ENCODE measurements at places on chromosomes 11 and 22.

DNA sequence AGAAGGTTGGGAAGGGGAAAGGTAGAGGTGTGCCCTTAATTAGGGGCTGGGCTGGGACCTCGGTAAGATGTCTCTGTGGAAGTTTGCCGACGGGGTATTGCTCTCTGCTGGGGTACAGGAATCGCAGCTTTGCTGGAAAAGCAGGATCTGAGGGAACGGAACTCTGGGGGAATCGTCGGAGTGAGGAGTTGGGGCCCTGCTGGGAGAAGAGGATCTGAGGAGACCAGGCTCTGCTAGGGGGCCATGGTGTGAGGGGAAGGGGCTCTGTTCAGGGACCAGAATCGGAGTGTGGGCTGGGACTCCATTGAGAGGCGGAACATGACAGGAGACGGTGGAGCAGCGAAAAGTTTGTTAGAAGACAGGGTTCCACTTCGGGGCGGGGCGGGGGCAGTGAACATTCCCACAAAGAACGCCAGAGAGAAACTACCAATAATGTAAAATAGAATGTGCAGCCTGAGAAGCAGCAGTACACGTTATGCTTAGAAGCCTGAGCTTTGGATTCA lies 456 bp downstream of the AAMDC start:
- no peaks in the 10 kb centered on the region for H3K27me3 ChIP-seq
- no peak for DNase-seq
- no peaks in the 10 kb centered on the region for H3K36me3 ChIP-seq
- H3K4me3 ChIP-seq = peak overlapping the region; percentile 91
- peaks cover 34% of the 10 kb centered on the region for H3K4me1 ChIP-seq

GRCh38 chr11:9060700-9061111 lies 30.7 kb downstream of the SCUBE2 start:
- no peaks in the 10 kb centered on the region for H3K36me3 ChIP-seq
- H3K27me3 ChIP-seq = no peaks in the 10 kb centered on the region
- no peak overlapping the region for H3K4me3 ChIP-seq
- H3K27ac ChIP-seq = no peak overlapping the region
- H3K4me1 ChIP-seq = no peaks in the 10 kb centered on the region

GRCh38 chr11:65119670-65119995 lies 2.1 kb upstream of the ZNHIT2 start:
- no peak overlapping the region for H3K4me3 ChIP-seq
- no peak for DNase-seq
- no peaks in the 10 kb centered on the region for H3K27me3 ChIP-seq
- H3K27ac ChIP-seq = no peak overlapping the region
- peaks cover 35% of the 10 kb centered on the region for H3K36me3 ChIP-seq

DNA sequence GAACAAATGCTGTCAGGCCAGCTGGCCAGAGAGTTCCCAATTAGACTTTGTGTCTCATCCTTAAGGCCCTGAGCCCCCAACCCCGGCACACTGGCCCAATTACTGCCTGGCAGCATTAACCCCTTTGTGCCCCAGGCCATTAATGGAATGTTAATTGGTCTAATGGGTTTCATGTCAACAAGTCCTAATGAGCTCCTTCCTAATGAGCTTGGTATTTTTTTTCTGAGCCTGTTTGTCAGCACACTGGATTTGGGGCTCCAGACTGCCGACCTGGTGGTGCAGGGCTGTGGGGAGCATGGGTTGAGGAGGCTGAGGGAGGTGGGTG lies 148.8 kb downstream of the FEZ1 start:
- no peaks in the 10 kb centered on the region for H3K27me3 ChIP-seq
- no peak for DNase-seq
- H3K36me3 ChIP-seq = no peaks in the 10 kb centered on the region
- no peaks in the 10 kb centered on the region for H3K4me1 ChIP-seq
- H3K4me3 ChIP-seq = no peak overlapping the region

DNA sequence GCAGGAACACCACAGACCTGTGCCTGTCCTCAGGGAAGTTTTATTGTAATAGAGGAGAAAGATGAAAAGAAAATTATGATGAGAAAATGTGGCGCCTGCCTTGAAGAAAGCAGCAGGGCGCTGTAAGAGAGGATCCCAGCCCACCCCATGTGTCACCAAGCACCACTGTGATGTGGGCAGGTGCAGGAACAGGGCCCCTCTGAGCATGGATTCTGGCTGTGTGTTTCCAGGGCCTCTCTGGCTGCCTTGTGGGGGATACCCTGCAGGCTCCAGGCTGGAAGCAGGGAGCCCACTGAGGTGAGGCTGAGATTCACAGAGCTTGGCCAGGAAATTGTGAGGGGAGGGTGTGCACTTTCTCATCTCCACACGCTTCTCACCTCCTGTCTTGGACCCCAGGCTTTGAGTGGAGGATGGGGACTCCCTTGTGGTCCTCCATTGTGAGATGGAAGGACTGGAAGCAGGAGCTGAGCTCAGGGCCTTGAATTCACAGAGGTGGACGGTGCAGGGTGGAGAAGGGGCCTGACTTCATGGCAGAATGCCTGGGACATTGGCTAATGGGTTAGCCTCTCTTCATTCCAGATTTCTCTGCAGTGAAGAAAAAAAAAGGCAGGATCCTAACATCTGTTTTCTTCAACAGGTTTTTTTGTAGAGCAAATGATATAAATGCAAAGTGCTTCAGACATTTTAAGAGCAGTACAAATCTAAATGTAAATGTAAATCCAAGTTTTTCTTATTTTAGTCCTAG lies 246.6 kb upstream of the B3GAT1 start:
- DNase-seq = no peak
- H3K4me1 ChIP-seq = peaks cover 4% of the 10 kb centered on the region
- no peaks in the 10 kb centered on the region for H3K27me3 ChIP-seq
- no peaks in the 10 kb centered on the region for H3K36me3 ChIP-seq

GRCh38 chr11:118370774-118371173 lies 11.4 kb downstream of the UBE4A start:
- no peak overlapping the region for H3K27ac ChIP-seq
- no peak for DNase-seq
- H3K27me3 ChIP-seq = no peaks in the 10 kb centered on the region
- H3K4me3 ChIP-seq = no peak overlapping the region
- H3K36me3 ChIP-seq = peaks cover 70% of the 10 kb centered on the region

DNA sequence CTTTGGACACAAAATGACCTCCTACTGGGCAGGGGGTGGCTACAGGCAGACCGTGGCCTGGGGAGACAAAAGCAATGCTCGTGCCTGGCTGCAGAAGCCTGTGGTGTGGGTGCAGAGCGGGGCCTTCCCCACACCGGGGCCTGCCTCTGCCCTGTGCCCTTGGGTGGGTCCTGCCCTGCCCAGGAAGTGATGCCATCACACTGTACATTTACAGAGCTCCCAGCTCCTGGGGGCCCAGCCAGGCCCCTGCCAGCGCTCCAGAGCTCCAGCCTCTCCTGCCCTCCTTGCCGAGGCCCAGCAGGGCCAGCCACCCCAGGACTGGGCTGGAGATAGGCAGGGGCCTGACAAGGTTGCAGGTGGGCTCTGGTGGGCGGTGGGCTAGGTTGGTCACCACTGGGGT lies 40.1 kb downstream of the MUC5B start:
- H3K27ac ChIP-seq = peak overlapping the region; percentile 75
- H3K4me1 ChIP-seq = peaks cover 15% of the 10 kb centered on the region
- no peak for DNase-seq
- no peaks in the 10 kb centered on the region for H3K27me3 ChIP-seq
- no peaks in the 10 kb centered on the region for H3K36me3 ChIP-seq

DNA sequence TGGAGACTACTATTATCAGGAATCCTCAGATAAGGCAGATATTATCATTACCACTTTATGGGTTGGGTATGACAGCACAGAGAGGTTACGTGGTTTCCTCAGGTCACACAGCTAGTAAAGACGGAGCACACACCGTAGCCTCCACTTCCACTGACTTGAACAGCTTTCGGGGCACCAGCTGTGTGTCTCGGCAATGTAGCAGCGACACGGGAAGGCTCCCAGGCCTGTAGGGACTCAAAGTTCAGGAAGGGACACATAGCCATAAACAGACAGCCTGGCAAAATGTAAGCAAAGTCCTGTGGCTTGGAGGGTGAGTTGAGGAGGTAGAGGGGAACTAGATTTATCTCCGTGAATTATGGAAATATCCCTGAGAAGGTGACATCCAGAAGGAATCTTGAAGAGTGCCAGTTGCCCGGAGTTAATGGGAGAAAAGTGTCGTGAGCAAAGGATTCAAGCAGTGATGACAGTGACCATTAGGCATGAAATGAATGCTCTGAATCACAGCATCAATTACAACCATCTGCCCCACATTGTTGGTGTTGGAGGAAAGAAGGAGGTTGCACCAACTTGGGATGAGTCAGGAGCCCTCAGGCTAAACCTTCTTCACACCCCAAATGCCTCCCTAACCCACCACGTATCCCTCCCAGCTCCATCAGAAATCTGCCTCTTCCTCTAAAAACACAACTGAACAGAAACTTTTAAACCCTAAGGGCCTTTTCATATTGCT lies 106.7 kb upstream of the ASPHD2 start:
- no peaks in the 10 kb centered on the region for H3K36me3 ChIP-seq
- H3K4me3 ChIP-seq = no peak overlapping the region
- no peaks in the 10 kb centered on the region for H3K27me3 ChIP-seq

- no peaks in the 10 kb centered on the region for H3K4me1 ChIP-seq
- no peak overlapping the region for H3K27ac ChIP-seq
- no peak overlapping the region for H3K4me3 ChIP-seq
- peaks cover 5% of the 10 kb centered on the region for H3K27me3 ChIP-seq
Observed at GRCh38 chr22:45504373-45505341, 2.0 kb downstream of the FBLN1 start.

DNA sequence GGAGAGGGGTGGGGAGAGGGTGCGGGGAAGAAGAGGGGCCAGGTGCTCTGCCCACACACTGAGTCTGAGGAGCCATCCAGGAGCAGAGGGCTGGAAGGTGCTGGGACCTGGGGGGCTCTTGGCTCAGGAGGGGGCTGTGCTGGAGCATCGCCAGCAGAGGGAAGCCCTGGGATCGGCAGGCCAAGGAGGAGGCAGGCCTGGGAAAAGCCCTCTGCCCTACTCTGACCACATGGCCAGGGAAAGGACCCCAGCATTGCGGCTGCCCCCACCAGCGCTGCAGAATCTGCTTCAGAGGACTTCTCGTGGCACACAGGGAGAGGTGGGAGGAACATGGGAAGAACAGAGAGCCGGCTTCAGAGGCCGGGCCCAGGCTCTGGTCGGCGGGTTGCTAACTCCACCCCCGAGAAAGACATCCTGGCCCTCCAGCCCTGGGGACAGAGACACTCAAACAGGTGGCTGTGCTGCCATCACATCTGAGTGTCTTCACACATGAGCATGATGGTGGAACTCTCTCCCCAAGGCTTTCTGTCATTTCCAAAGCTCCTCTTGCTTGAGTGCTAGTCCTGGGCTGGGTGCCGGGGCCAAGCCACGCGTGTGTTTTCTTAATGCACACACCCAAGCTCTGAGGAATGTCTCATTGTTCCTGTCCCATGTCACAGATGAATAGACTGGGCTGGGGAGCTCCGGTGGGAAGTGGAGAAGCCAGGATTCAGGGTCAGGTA lies 1378.0 kb downstream of the BRD1 start:
- no peaks in the 10 kb centered on the region for H3K36me3 ChIP-seq
- no peaks in the 10 kb centered on the region for H3K4me1 ChIP-seq
- no peak overlapping the region for H3K27ac ChIP-seq
- H3K27me3 ChIP-seq = no peaks in the 10 kb centered on the region

GRCh38 chr22:25120761-25121212 lies 78.9 kb upstream of the CRYBB3 start:
- no peaks in the 10 kb centered on the region for H3K27me3 ChIP-seq
- H3K4me1 ChIP-seq = no peaks in the 10 kb centered on the region
- H3K36me3 ChIP-seq = no peaks in the 10 kb centered on the region
- H3K27ac ChIP-seq = no peak overlapping the region
- H3K4me3 ChIP-seq = no peak overlapping the region

DNA sequence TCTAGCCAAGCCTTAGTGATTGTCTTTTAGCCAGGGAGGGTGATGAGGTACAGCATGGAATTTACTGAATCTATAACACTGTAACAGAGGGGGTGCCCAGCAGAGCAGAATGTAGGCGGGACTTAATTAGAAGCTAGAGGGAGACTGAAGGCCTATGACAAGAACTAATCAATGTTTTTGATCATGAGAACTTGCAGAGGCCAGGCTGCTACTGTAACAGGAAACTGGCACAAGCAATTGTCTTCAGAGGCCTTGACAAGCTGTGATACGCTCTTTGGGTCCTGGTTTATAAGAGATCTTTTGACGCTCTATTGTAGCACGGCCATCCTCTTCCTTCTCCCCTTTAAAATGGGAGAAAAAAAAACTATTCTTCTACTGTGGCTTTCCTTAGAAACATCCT lies 1297.3 kb downstream of the JRKL start:
- no peaks in the 10 kb centered on the region for H3K36me3 ChIP-seq
- H3K27me3 ChIP-seq = no peaks in the 10 kb centered on the region
- DNase-seq = no peak
- H3K4me3 ChIP-seq = no peak overlapping the region
- no peak overlapping the region for H3K27ac ChIP-seq
- H3K4me1 ChIP-seq = no peaks in the 10 kb centered on the region

GRCh38 chr11:133227632-133228111 lies 304.6 kb downstream of the OPCML start:
- H3K4me3 ChIP-seq = no peak overlapping the region
- H3K36me3 ChIP-seq = no peaks in the 10 kb centered on the region
- H3K4me1 ChIP-seq = no peaks in the 10 kb centered on the region
- DNase-seq = no peak

DNA sequence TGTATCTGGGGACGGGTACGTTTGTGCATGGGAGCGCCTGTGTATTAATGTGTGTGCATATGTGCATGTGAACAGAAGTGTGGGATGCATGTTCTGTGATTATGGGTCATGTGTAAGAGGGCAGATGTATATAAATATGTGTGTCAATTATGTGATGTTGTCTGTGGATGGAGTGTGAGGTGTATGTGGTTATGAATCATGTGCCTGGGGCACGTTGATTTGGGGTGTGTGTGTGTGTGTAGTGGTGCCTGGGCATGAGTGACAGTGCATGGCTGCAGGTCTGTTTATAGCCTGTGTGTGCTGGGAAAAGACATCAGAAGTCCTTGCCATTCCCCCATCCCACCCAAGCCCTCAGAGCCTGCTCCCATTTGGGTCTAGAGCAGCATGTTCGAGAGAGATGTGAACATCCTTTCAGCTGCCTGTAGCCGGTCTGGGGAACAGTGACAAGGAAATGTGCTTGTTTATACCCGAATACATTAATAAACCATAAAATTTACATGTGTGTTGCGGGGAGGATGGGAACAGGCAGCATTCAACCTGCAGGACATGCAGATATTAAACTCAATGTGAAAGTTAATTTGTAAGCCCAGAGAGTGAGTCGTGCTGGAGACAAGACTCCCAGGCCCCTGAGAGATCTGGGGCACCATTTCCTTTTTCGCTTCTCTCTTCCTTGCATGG lies 129.0 kb downstream of the NECTIN1 start:
- no peak for DNase-seq
- H3K27me3 ChIP-seq = peaks cover 5% of the 10 kb centered on the region
- H3K4me1 ChIP-seq = no peaks in the 10 kb centered on the region
- no peak overlapping the region for H3K4me3 ChIP-seq

GRCh38 chr11:22680628-22681027 lies 14.2 kb downstream of the GAS2 start:
- no peak for DNase-seq
- no peak overlapping the region for H3K27ac ChIP-seq
- no peaks in the 10 kb centered on the region for H3K27me3 ChIP-seq
- no peaks in the 10 kb centered on the region for H3K4me1 ChIP-seq
- no peak overlapping the region for H3K4me3 ChIP-seq

- no peaks in the 10 kb centered on the region for H3K36me3 ChIP-seq
- no peaks in the 10 kb centered on the region for H3K27me3 ChIP-seq
- no peak overlapping the region for H3K4me3 ChIP-seq
- no peak overlapping the region for H3K27ac ChIP-seq
- DNase-seq = no peak
Observed at GRCh38 chr11:83691451-83691950, 405.3 kb upstream of the CCDC90B start.

Data from CD8-positive, alpha-beta memory T cell (primary cell).